ENCODE measurements at places on chromosomes 7 and 10.

DNA sequence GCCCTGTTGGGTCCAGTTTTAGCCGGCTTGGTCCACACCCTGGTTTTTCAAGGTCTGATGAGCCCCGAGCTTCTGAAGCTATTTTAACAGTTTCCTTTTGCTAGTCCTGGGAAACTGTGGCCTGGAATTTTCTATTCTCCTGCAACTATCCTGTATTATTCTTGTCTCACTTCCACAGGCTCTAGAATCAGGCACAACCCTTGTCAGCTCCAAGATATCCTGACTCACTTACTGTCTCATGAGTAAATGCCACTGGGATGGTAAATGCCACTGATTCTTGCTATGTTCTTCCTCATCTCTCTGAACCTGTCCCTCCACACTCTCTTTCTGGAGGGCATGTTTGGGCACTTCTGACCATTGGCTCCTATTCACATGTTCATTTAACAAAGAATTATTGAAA lies 611.5 kb upstream of the IGFBP3 start:
- no peak for DNase-seq

GRCh38 chr10:80530251-80530650 lies 7.5 kb upstream of the SH2D4B start:
- DNase-seq = no peak

DNA sequence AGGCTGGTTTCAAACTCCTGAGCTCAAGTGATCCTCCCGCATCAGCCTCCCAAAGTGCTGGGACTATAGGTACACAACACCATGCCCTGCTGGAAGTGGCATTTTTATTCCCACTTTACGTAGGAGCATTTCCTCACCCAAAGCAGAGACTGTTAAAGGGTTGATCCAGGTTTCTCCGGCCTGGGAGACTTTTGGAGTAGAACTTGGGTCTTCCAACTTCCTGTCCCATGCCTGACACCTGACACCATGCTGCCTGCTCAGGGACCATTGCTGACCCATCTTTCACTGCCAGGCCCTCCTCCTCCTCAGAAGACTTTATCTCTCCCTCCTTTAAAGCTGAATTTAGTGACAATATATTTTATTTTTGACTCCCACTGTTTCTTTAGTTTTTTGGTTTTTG lies 302.0 kb upstream of the LYZL1 start:
- no peak for DNase-seq

DNA sequence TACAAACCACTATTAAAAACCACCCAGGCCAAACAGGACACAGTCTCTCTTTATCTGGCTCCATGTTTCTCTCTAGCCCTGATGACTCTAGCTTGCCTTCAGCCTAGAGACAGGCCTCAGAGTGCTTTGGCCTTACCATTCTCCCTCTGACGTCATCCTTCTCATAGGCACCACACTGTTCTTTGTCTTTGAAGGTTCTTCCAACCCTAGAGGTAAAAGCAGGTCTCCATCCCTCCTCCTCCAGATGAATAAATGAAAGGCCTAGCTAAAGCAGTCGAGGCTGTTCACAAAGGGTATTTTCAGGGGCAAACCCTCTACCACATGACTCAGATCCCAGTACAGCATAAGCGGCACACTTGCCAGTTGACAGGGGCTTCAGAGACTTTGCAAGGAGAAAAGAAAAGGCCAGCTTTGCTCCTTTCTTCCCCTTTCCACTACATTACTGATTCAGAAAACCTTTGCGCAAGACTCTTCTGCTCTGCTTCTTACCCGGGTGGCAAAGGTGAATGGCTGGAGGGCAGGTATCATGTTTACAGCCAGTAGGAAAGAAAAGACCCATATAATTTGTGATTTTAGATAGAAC lies 14.8 kb downstream of the NFE2L3 start:
- no peak for DNase-seq

DNA sequence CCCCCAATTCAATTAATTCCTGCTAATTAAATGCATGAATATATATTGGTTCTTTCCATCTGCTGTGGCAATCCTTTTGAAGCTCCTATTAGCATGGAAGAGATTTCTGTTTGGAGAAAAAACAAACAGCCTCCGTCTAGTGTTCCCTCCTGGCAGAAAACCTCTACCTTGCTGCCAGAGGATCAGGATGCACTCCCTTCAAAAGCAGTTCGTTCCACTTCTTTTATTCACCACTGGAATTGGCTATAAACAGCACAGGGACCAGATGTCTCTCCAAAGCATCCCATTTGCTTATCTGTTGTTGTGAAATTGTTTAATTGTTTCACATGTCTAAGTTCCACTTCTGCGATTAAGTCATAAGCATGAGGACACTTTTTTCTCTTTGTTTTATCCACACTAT lies 77.8 kb upstream of the PTN start:
- no peak for DNase-seq

DNA sequence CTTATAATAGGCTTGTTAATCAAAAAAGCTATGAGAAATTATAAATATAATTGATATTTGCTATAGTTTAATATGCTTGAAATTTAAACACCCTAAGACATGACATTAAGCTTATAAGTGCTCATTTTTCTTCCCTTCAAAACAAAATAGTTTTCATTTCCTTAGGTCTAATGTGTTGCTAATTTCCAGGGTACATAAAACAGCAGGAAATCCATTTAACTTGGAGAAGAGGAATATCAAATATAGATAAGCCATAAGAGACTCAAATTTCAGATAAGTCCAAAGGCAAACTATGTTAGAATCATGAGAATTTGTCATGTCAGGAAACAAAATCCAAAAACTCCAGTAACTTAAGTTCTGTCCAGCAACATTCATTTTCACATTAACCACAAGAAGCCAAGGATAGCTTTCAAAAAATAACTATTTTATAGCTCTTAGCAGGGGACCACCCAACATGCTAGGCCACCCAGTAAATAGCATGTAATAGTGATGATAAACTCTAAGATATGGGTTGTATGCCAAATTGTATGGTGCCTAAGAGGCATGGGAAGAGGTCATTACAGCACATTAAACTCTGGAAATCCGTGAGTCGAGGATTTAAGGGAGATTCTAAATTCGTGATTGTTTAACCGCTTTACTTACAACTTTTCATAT lies 298.1 kb downstream of the CRPPA start:
- no peak for DNase-seq

All from T-helper 17 cell (primary cell).